Effector CD8-positive, alpha-beta T cell (primary cell): ENCODE measurements at places on chromosomes 5 and 9.

DNA sequence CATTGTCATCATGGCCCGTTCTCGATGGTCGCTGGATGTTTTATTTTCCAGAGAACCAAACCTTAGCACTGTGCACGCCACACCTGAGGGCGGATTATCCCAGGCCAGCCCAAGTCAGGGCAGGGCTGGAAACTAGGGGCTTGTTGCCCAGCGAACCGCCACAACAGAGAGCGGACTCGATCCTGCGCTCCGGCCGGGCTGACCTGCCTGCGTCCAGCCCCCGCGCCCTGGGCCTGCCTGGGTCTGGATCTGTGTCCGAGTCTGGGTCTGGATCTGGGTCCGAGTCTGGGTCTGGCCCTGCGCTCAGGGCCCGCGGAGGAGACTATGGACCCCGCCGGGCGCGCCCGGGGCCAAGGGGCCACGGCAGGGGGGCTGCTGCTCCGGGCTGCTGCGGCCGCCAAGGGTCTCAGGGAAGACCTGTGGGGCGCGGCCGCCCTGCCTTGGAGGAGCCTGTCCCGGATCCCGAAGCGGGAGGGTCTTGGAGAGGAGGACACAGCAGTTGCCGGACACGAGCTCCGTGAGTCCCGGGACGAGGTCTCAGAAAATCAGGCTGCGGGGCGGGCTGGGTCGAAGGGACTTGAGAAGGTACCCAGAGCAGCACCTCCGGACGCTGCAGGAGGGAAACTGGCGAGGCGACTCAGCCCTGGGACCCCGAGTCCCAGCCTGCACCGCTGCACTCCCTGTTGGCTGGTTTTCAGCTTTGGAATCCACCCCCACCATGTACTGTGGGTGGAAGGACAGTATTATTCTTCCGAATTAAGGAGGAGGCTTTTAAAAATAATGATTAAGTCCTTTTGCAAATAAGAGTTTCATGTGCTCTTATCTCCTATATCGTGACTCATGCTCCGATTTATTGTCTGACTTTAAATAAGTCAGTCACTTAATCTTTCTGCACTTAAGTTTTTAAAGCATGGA lies at the start of gene ANKDD1B:
Gene ANKDD1B (plus strand): TSS at position 143 of the 915 bp plus-strand sequence. CDS start 182 bp downstream, at position 325.
- DNase-seq, result no peak

DNA sequence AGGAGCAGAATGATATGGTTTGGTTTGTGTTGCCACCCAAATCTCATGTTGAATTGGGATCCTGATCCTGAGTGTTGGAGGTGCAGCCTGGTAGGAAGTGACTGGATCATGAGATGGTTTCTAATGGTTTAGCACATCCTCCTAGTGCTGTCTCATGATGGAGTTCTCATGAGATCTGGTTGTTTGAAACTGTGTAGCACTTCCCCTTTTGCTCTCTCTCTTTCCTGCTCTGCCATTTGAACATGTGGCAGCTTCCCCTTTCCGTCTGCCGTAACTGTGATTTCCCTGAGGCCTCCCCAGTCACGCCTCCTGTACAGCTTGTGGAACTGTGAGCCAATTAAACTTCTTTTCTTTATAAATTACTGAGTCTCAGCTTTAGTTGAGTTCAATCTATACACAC lies 756.8 kb upstream of the CDH6 start:
- no peak for DNase-seq

DNA sequence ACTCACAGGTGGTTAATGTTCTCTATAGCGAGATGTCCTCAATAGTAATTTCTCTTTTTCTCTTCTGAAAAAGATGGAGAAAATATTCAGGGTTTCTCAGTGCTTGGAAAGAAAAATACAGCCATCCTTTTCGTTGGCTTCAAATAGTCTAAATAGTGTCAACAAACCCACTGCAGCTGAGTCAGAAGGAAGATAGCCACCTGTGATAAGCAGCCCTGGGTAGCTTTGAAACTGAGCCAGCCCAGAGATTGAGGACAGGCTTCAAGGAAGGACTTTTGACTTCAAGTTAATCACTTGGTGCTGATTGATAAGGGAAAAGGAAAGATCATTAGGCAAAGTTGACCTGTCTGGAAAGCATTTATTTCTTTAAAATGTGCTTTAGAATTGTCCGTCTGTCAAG lies 78.7 kb upstream of the TYRP1 start:
- DNase-seq, result no peak

DNA sequence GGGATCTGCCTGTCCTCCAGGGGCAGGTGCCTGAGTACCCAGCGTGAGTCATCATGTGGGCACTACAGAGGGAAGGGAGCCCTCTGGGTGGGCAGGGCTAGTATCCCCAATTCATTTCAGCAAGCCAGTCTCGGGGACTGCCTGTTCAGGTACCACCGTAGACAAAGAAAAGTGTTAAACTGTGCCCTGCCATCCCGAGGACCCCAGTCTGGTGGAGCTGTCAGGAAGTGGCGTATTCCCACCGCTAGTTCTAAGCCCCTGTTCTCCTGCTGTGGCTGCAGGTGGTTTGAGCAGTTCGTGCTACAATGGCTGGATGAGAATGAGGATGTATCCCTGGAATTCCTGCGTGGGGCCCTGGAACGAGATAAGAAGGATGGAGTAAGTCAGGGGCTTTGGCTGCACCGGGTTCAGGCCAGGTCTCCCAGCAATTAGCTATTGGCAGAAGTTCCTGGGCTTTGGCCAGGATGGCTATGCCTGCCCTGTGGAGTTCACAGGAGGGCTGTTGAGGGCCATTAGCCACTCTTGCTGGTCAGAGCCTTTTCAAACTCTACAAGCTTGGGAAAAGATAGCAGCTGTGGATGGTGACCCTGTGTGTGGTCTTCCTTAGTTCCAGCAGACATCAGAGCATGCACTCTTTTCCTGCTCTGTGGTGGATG lies 93.2 kb upstream of the RUSC2 start:
- no peak for DNase-seq

DNA sequence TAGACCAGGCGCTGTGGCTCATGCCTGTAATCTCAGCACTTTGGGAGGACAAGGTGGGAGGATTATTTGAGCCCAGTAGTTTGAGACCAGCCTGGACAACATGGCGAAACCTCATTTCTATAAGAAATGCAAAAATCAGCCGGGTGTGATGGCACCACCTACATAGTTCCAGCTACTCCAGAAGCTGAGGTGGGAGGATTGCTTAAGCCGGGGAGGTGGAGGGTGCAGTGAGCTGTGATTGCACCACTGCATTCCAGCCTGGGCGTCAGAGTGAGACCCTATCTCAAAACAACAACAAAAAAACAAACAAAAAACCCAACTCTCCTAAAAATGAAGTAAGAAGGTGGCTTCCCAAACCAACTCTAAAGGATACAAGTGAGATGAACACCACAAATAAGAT lies 23.0 kb downstream of the IARS1 start:
- no peak for DNase-seq

DNA sequence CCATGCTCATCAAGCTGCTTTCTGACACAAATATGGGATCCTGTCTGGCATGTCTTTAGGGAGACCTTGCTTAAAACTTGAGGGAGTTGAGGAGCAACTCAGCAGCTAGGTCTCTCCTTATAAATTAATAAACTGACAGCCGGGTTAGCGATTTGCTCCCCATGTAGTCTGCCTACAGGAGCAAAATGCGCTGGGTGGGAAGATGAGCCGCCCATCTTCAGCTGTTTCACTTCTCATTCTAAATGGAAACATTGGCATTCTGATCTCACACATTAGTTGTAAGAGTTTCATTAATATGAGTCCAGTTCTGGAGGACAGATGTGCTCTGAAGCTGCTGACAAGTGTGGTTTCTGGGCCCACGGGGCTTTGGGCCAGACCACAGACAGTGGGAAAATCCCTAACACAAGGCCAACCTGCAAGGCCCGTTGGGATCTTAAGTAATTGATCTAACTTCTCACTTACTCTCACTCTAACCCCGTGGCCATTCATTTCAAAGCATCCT lies 197.0 kb downstream of the MCTP1 start:
- no peak for DNase-seq

DNA sequence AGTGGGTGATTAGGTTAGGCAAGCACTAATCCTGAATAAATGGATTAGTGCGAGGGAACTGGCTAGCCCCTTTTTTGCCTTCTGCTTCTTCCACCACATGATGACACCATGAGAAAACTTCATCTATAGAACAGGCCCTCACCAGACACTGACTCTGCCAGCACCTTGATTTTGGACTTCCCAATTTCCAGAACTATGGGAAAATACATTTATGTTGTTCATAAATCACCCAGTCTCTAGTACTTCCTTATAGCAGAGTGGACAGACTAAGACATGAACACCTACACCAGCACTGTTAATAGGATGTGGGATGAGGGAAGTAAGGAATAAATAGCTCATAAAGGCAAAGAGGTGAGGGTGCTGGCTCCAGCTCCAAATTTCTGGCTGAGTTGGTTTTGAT lies 1.4 kb downstream of the ZNF622 start:
- no peak for DNase-seq

GRCh38 chr5:160229190-160229742 lies at the start of gene FABP6:
Gene FABP6 (plus strand): TSS chr5:160229506. CDS start chr5:160229558, 52 bp downstream.
- DNase-seq, result no peak

GRCh38 chr9:89488131-89488530 lies 9.8 kb downstream of the SEMA4D start:
- no peak for DNase-seq
